ENCODE measurements at places on chromosomes 5 and 9.

DNA sequence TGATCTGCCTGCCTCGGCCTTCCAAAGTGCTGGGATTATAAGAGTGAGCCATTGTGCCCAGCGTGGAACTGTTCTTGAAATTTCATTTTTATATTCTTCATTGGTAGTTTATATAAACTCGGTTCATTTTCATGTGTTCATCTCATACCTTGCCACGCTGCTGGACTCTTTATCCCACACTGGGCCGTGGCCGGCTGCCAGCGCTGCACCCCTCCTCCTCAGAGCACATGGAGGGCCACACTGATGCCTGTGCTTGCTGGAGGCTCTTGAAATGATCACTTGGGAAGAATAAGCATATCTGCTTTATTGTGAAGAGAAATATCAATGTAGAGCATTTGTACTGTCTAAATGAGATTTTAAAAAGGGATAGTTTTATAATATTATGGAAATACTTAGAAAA, 69.5 kb downstream of the EHMT1 start:
- no peak for DNase-seq

GRCh38 chr5:154134499-154134898, 56.0 kb upstream of the GALNT10 start:
- DNase-seq, result no peak

- no peak for DNase-seq
Observed at GRCh38 chr9:130337784-130338380, 72.3 kb downstream of the HMCN2 start.

- DNase-seq, result no peak
Observed at GRCh38 chr5:88536146-88536545, 267.5 kb upstream of the TMEM161B start.

- DNase-seq, result no peak
Observed at GRCh38 chr9:126526218-126527108, 87.3 kb upstream of the LMX1B start.

DNA sequence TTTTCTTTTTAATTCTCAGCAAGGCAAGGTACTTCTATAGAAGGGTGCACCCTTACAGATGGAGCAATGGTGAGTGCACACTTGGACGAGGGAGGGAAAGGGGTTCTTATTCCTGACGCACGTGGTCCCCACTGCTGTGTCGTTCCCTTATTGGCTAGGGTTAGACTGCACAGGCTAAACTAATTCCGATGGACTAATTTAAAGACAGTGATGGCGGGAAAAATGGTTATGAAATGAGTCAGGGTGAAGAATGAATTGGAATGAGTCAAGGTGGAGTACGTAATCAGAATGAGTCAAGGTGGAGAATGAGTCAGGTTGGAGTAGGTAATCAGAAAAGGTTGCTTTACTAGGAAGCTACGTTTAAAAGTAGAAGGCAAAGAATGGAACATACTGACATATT, 2.1 kb upstream of the HMGCS1 start:
- DNase-seq, result no peak

DNA sequence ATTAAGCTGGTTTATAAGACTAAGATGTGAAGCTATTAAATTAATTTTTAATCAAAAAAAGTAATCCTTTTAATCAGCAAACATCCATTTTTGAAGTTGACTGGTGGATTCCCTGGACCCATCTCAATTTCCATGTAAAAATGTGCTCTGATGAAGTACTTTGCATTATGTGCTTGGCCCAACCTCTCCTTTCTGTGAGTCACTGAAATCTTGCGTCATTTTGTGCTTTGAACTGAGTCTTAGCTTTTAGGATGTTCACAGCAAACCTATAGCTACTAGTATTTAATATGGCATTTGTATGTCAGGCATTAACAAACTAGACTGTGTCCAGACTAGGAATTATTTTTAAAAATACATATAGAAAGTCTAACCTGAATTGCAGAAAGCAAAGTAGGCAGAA, 55.0 kb upstream of the CDH12 start:
- DNase-seq, result no peak

- DNase-seq, result no peak
Observed at GRCh38 chr5:54883374-54884194, 101.8 kb downstream of the ESM1 start.

- no peak for DNase-seq
Observed at GRCh38 chr5:134595458-134595838, 37.2 kb downstream of the SAR1B start.
